ENCODE measurements at places on chromosomes 5 and 9. TPM values are rescaled to one million over a fixed set of nuclear protein-coding genes. Genes with fewer than 3 reads are reported as not detected.

Gene INSL4
- total RNA-seq: not detected

Gene CFAP77
- total RNA-seq: 0.34 TPM

Gene CDH10
- not detected for total RNA-seq

Gene CCL28
- total RNA-seq: 2.4 TPM

Gene NR5A1
- not detected for total RNA-seq

Gene FBXO38
- 45.7 TPM for total RNA-seq

Gene INSL6
- total RNA-seq: not detected

Gene LOX
- 40.6 TPM for total RNA-seq

Gene CETN3
- total RNA-seq: 7.3 TPM

Gene LCN9
- not detected for total RNA-seq

Gene ORM2
- not detected for total RNA-seq

Gene EXOSC3
- 23.5 TPM for total RNA-seq

Gene LECT2
- not detected for total RNA-seq

Gene TMEFF1
- total RNA-seq: 12.0 TPM

Gene ALDOB
- 0.22 TPM for total RNA-seq

Gene PPP3R2
- not detected for total RNA-seq

Gene SLC6A7
- not detected for total RNA-seq

Gene MAPKAP1
- 45.7 TPM for total RNA-seq

Gene MORN5
- not detected for total RNA-seq

Gene LVRN
- total RNA-seq: 0.22 TPM

Gene PITX1
- not detected for total RNA-seq

Gene PCDHGB1
- 1.6 TPM for total RNA-seq

Gene WDR38
- not detected for total RNA-seq

Gene DRD1
- not detected for total RNA-seq

Gene FOXI1
- not detected for total RNA-seq

Gene SPATA31E1
- not detected for total RNA-seq

Gene NUP214
- total RNA-seq: 8.8 TPM

Gene TRIP13
- total RNA-seq: 4.3 TPM

Gene PCDHA12
- under 0.01 TPM for total RNA-seq

Gene HTR1A
- not detected for total RNA-seq

Gene DEPDC1B
- total RNA-seq: 1.6 TPM

Gene PTPN3
- total RNA-seq: 2.6 TPM

Gene STPG3
- total RNA-seq: not detected

Gene PCDHGA9
- total RNA-seq: 2.0 TPM

Gene PDGFRB
- total RNA-seq: 10.4 TPM

Gene S1PR3
- 0.34 TPM for total RNA-seq

Gene SEMA6A
- 31.0 TPM for total RNA-seq

Gene DMGDH
- total RNA-seq: 0.26 TPM

Gene IFNK
- total RNA-seq: not detected

Data from dermis lymphatic vessel endothelial cell (primary cell).